ENCODE measurements at places on chromosomes 11 and 22.

DNA sequence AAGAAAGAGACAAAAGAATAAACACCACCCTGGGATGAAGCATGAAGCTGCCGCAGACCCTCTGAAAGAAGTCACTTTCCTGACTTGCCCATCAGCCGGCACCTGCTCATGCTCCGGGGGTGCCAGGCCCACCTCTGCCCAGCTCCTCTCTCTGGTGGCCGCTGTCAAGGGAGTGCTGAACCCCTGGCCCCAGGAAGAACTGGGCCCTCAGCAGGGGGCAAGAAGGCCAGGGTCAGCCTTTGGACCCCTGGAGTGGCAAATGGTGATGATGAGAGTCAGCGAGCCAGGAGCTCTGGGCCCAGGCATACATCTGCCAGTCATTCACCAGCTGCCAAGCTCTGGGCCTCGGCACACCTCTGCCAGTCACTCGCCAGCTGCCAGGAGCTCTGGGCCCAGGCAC, 17.4 kb downstream of the TTLL8 start:
- no peaks in the 10 kb centered on the region for H3K27me3 ChIP-seq
- H3K4me1 ChIP-seq = no peaks in the 10 kb centered on the region
- no peak overlapping the region for H3K27ac ChIP-seq
- no peak overlapping the region for H3K4me3 ChIP-seq
- H3K36me3 ChIP-seq = no peaks in the 10 kb centered on the region

GRCh38 chr11:9206496-9206895, 58.7 kb downstream of the DENND5A start:
- peaks cover 15% of the 10 kb centered on the region for H3K4me1 ChIP-seq
- no peaks in the 10 kb centered on the region for H3K27me3 ChIP-seq
- DNase-seq = no peak
- H3K27ac ChIP-seq = no peak overlapping the region
- no peak overlapping the region for H3K4me3 ChIP-seq

GRCh38 chr11:69718147-69718546, 14.3 kb upstream of the FGF19 start:
- H3K4me1 ChIP-seq = no peaks in the 10 kb centered on the region
- DNase-seq = no peak
- peaks cover 16% of the 10 kb centered on the region for H3K27me3 ChIP-seq

DNA sequence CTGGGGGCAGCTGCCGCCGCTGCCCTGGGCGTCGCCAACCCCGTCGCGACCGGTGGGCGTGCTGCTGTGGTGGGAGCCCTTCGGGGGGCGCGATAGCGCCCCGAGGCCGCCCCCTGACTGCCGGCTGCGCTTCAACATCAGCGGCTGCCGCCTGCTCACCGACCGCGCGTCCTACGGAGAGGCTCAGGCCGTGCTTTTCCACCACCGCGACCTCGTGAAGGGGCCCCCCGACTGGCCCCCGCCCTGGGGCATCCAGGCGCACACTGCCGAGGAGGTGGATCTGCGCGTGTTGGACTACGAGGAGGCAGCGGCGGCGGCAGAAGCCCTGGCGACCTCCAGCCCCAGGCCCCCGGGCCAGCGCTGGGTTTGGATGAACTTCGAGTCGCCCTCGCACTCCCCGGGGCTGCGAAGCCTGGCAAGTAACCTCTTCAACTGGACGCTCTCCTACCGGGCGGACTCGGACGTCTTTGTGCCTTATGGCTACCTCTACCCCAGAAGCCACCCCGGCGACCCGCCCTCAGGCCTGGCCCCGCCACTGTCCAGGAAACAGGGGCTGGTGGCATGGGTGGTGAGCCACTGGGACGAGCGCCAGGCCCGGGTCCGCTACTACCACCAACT, 1.0 kb downstream of the FUT4 start:
- no peak for DNase-seq
- peak overlapping the region; percentile 83 for H3K27ac ChIP-seq
- peaks cover 28% of the 10 kb centered on the region for H3K4me1 ChIP-seq
- no peaks in the 10 kb centered on the region for H3K36me3 ChIP-seq

- DNase-seq = no peak
- H3K36me3 ChIP-seq = peaks cover 5% of the 10 kb centered on the region
- H3K4me1 ChIP-seq = no peaks in the 10 kb centered on the region
- no peak overlapping the region for H3K27ac ChIP-seq
- H3K4me3 ChIP-seq = no peak overlapping the region
Measured at GRCh38 chr11:12214751-12215150, 104.4 kb downstream of the MICAL2 start.

DNA sequence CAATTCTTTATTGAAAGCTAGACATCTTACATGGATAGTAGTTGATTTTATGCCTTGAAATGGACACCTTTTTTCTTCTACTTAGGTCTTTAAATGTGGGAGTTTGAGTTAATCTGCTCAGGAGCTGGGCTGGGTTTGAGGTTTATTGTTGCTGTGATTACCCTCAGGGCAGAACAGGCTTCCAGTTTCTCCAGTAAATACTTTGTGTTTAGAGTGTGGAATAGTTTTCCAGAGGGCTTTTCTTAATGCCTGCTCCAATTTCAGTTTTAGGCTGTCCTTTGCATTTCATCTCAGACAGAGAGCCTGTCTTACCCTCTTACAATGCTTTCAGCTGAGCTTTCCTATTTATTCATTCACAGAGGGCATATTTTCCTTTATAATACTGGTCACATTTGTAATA, 69.9 kb upstream of the ADORA2A start:
- no peaks in the 10 kb centered on the region for H3K27me3 ChIP-seq
- peaks cover 4% of the 10 kb centered on the region for H3K36me3 ChIP-seq
- no peak for DNase-seq

DNA sequence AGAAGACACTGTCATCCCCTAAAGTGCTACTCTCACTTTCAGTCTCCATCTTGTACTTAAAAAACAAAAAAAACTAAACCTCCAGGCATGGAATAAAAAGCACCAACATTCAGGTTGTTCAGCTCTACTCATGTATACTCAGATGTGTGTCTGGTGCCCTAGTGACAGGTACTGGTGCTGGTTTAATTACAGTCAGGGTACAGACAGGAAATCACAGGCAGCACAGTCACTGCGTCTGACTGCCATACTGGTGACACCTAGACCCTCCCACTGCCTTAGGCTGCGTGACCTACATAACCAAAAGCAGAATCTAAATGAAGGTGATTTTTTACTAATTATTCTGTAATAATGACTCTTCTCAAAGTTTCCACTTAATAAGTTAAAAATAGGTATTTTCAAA, at the start of gene ARHGAP32:
Gene ARHGAP32, minus strand, starts transcription at position 176 of the 400 bp plus-strand sequence. Its CDS starts 127 bp downstream, at position 49.
- H3K27ac ChIP-seq = peak within 1 kb of the TSS; percentile 93
- DNase-seq = peak; percentile 61
- no peaks in the 10 kb centered on the region for H3K27me3 ChIP-seq
- peaks cover 47% of the 10 kb centered on the region for H3K4me1 ChIP-seq
- no peaks in the 10 kb centered on the region for H3K36me3 ChIP-seq

GRCh38 chr11:132683602-132684001, 848.7 kb downstream of the OPCML start:
- no peaks in the 10 kb centered on the region for H3K36me3 ChIP-seq
- no peak overlapping the region for H3K27ac ChIP-seq
- no peaks in the 10 kb centered on the region for H3K4me1 ChIP-seq
- no peaks in the 10 kb centered on the region for H3K27me3 ChIP-seq
- DNase-seq = no peak
- H3K4me3 ChIP-seq = no peak overlapping the region

- H3K4me3 ChIP-seq = no peak overlapping the region
- H3K27ac ChIP-seq = no peak overlapping the region
- H3K36me3 ChIP-seq = peaks cover 2% of the 10 kb centered on the region
- DNase-seq = no peak
Measured at GRCh38 chr11:118643142-118643994, 36.0 kb downstream of the PHLDB1 start.

- H3K27me3 ChIP-seq = no peaks in the 10 kb centered on the region
- H3K36me3 ChIP-seq = no peaks in the 10 kb centered on the region
- no peak overlapping the region for H3K4me3 ChIP-seq
Measured at GRCh38 chr11:93253111-93253510, 55.3 kb upstream of the SLC36A4 start.

DNA sequence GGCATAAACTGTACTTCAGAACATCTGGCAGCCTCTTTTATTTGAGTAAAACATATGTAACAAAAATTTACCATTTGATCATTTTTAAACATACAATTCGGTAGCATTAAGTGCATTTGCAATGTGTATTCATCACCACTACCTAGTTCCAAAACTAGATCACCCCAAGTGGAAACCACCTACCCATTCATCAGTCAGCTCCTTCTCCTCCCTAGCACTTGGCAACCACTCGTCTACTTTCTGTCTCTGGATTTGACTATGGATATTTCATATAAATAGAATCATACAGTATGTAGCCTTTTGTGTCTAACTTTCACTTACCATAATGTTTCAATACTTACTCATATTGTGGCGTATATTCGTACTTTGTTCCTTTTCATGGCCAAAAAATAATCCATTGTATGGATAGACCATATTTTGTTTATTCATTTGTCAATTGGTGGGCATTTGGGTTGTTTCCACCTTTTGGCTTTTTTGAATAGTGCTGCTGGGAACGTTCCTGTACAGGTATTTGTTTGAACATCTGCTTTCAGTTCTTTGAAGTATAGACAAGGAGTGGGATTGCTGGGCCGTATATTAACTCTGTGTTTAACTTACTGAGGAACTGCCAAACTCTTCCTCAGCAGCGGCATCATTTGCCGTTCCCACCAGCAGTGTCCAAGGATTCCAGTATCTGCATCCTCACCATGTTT, 27.2 kb upstream of the ADORA2A start:
- H3K4me3 ChIP-seq = no peak overlapping the region
- DNase-seq = no peak
- H3K27me3 ChIP-seq = no peaks in the 10 kb centered on the region
- no peaks in the 10 kb centered on the region for H3K36me3 ChIP-seq
- no peak overlapping the region for H3K27ac ChIP-seq

GRCh38 chr22:46791201-46791731, 28.8 kb downstream of the TBC1D22A start:
- H3K36me3 ChIP-seq = no peaks in the 10 kb centered on the region
- no peak overlapping the region for H3K4me3 ChIP-seq
- no peaks in the 10 kb centered on the region for H3K4me1 ChIP-seq
- no peak overlapping the region for H3K27ac ChIP-seq
- no peak for DNase-seq

DNA sequence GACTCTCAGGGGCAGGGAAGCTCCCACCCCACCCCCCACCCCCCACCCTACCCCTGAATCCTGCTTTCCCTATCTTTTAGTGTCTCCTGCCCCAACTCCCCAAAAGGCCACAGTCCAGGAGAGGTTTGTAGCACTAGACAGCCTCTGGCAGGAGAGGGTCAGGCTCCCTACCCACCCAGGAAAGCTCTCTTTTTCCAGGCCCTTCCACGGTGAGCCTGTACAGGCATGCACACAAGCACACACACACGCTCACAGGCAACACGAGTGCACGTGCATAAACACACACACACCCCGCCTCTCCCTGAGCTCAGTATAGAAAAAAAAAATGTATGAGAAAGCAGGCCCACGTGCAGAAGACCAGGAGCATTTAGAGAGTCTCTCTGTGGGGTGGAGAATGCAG, 414.0 kb downstream of the MN1 start:
- H3K36me3 ChIP-seq = no peaks in the 10 kb centered on the region
- H3K4me3 ChIP-seq = no peak overlapping the region
- H3K4me1 ChIP-seq = no peaks in the 10 kb centered on the region
- H3K27me3 ChIP-seq = no peaks in the 10 kb centered on the region

- H3K36me3 ChIP-seq = peaks cover 30% of the 10 kb centered on the region
- no peak overlapping the region for H3K4me3 ChIP-seq
- no peak for DNase-seq
- H3K27me3 ChIP-seq = no peaks in the 10 kb centered on the region
- H3K4me1 ChIP-seq = no peaks in the 10 kb centered on the region
- no peak overlapping the region for H3K27ac ChIP-seq
Measured at GRCh38 chr11:128480066-128480465, 107.3 kb downstream of the ETS1 start.

DNA sequence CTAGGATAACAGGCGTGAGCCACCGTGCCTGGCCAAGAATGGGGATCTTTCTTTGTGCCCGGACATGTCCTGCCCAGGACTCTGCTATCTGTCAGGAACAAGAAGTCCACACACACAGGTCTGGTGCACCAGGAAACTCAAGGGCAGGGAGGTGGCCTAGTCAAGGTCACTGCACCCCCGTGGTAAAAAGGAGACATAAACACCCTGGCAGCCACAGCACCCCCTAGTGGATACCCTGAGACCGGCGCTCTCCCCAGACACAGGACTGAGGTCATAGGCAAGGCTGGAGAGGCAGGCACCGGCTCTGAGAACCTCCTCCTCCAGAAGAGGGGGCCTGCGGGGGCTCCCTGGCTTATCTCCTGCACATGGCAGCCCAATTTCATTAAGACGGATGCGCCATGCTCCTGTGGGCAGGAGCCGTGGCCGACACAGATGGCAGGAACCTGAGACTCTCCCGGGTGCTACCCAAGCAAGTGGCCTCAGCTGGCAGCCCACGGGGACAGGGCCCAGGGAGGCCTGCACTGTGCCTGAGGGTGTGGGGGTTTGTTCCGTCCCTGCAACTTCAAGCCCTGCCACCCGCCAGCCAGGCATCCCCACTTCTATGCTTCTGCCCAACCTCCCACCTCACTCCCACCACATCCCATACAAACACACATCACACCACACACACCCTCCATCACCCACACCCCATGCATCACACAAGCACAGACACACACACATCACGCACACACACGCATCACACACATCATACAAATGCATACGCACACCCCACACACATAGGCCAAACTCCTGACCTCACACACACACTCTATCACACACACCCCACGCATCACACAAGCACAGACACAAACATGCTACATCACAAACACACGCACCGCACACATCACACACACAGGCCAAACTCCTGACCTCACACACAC, 19.6 kb downstream of the MACROD1 start:
- no peak overlapping the region for H3K27ac ChIP-seq
- peaks cover 15% of the 10 kb centered on the region for H3K4me1 ChIP-seq
- H3K4me3 ChIP-seq = no peak overlapping the region

GRCh38 chr11:39772525-39773137, 1686.8 kb downstream of the LRRC4C start:
- H3K4me3 ChIP-seq = no peak overlapping the region

Measured in Panc1 (cell line).